ENCODE measurements at places on chromosomes 12 and 14.

GRCh38 chr14:76820700-76821099, 5.5 kb upstream of the LRRC74A start:
- DNase-seq: no peak

DNA sequence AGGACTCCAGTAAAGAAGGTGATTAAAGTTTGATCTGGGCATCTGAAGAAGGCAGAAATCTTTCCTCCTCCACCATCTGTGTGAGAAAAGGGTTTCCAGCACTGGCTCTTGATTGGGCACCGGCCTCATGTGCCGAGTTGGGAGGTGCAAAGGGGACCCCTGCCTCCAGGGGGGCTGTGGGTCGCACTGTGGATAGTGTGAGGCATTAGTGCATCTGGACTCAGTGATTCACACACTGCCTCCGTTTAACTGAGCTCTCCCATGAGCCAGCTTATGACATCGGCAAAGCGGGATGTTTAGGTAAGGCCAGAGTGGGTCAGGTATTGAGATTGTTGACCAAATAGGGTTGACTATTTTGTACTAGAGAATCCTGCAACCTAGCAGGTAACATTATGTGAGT, 8.9 kb downstream of the C1S start:
- DNase-seq: no peak

DNA sequence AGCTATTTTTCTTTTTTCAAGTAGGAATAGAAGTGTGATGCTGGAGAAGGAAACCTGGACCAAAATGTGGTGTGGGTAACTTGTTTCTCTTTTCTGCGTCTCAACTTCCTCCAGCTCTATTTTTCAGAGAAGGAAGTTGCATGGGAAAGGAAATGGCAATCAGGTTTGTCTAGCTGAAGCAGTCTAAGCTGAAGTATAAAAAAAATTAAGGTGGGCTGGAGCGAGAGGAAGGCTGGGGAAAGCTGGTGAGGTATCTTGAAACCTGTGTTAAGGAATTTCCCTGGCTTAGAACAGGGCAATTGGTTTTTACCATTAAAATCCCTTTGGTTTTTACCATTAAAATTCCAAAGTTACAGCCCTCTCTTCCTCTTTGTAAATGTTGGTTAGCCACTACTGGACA, 34.2 kb upstream of the NINJ2 start:
- DNase-seq: no peak

- DNase-seq: no peak
These were observed 16.1 kb upstream of the MFAP5 start for GRCh38 chr12:8678661-8679111.

- no peak for DNase-seq
These were observed 13.1 kb downstream of the ARF6 start for GRCh38 chr14:49905989-49906388.

DNA sequence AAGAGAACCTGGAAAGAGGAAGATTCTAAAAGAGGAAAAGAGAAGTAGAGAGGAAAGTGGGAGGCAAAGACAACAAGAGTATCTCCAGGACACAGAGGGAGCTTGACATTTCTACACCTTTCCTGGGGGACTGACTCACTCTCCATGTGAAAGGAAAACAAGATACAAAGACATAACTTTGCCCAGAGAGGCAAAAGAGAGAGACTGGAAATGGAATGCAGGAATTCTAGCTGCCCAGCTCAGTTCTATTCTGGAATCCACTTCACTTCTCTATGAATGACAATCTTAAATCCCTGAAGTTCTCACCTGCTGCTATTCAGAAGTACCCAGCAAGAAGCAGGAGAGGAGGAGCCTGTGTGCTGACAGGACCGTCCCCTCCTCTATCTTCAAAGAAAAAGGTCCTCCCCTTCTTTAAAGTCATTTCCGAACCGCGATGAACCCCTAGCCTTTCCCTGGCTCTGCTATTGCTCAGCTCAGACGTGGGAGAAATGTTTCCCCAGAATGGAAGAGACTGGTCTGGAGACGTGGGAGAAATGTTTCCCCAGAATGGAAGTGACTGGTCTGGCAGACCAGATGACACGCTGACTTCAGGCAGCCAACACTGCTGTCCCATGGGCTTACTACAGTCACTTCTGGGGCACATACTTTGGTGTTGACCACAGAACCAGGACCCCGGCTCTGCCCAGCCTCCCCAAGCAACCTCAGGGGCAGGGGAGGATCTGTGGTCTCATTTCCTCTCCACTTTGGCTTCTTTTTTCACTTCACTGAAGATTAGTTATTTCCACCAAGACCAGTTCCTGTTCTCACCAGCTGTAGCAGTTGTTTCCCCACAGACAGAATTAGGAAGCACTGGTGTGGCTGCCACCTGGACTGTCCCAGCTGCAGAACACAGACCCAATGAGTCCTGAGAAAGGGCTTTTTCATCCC, 8.3 kb downstream of the FMNL3 start:
- DNase-seq: no peak
